ENCODE measurements at places on chromosomes 2 and 18.

GRCh38 chr18:75406491-75407445, 20.7 kb downstream of the SMIM21 start:
- DNase-seq: no peak

DNA sequence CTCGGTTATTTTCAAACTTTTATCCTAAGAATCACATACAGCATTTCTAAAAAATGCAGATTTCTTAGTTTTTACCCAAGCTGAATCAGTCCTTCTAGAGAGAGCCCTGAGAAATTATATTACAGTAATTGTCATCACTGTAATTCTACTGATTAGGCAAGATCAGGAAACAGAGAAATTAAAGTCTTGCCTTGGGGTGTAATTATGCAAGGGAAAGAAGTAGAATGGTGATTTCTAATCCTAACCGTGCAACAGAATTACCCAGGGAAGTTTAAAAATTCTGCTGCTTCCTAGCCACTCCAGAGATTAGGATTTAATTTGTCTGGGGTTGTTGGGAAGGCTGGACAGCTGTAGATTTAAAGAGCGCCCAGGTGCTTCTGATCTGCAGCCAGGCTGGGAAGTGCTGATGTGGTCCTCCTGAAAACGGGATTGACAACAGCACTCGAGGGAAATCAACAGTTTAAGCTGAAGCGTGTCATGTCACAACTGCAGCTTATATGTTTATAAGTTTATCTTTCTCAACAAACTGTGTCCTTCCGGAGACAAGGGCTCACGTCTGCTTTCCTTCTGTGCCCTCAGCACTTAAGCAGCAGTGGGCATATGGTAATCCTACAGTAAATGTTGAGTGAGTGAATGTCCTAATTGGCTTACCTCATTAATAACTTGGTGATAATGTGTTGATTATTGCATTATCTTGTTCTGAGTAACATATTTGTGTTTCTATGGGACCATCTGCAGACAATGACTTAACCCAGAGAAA, 671.9 kb upstream of the SOX11 start:
- DNase-seq: no peak

DNA sequence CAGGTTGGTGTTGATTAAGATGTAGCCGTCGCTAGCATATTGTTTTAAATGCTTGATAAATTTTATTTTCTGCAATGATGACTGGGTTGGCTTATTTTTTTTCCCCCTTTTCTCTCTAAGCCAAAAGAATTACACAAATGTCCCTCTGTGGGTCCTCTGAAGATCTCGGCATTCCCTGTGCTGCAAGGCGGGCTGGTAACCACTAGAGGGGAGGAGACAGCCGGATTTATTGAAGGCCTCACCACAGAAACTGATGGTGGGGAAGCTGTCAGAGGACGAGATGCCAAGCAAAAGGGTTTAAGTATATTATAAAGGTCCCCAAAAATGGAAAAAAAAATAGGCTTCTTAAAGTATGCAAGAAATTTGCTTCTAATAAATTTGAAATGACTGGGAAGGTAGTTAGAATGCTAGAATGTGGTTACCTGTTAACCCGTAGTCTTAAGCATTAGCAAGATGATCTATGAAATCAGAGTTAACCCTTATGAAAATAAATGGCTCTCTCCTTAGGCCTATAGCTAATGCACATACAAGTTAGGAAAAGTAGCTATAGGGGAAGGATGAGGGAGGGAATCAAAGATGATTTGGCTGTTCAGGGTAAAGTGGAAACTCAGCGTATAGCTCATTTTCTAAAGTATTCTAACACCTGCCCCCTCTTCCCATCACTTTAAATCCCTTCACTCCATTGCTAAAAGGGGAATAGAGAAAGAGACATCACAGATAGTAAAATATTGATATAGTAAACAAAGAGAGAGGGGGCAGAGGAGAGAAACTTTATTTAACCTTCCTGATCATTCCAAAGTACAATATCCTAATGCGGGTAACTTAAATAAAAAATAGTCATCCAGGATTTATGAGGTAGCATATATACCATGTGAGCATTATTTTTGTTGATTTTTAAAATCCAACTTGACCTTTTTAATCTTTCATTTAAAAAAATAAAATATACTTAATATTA, 894.5 kb upstream of the POU3F3 start:
- DNase-seq: no peak

DNA sequence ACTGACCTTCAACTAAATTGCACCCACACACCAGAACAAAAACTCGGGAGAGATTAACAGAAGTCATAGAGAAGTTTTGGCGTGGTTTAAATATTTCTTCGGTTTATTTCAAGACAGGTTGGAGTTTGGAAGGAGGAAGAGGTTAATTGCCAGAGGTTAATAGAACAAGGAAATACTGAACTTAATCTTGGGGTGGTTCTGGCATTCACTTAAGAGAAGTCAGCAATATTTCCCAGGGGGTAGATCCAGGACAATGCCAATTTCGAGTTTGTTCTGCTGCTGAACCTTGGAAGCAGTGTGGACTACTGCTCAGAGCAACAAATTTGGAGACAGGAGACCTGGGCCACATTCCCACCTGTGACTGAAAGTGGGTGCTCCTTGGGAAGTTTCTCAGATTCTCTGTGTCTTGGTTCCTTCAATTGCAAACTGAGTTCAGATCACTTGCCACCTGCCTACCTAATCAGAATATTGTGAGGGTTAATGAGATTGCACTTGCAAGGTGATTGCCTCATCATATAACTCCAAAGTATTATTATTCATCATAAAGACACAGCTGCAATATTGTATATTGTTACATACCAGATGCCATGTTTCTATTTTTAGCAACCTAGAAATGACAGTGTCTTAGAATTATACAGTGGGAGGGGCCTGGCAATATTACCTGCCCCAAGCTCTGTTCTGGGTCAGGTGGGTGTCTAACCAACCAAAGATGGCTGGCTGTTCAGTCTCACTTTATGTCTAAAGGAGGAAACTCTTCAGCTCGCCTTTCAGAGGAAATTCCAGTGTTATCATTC, 217.4 kb downstream of the CDCA7 start:
- DNase-seq: no peak

DNA sequence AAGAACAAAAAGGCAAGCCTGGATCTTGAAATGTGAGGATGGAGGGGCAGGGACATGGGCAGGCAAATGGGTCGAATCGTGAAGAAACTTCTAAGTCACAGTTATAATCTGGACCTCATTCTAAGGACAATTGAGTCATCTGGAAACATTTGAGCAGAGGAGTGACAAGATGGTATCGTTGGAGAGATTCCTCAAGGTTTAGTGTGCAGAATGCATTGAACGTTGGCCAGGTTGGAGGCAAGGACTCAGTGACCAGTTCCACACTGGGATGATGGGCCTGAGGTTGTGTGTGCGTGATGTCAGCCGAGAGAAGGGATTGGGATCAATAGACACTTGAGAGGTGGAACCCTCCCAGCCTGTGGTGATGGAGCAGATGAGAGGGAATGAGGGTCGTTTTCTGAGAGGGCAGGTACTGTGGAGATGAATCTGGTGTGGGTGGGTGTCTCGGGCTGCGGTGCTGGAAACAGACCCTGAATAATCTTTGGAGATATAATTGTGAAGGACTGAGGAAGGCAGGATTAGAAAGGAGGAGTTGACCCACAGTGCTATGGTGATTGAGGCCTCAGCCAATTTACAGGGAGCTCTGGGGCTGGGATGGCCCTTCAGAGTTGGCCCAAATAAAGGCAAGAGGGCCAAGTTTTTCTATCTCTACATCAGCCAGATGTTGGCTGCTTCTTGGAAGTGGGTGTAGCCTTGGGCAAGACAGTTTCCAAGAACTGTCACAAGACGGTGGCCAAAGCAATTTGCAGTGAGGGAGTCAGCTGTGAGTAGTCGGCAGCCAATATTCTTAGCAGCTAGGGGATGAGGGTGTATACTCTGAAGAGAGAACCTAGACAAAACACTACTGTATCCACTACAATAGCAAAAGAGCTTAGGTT, 5.8 kb upstream of the ZNF532 start:
- DNase-seq: no peak

DNA sequence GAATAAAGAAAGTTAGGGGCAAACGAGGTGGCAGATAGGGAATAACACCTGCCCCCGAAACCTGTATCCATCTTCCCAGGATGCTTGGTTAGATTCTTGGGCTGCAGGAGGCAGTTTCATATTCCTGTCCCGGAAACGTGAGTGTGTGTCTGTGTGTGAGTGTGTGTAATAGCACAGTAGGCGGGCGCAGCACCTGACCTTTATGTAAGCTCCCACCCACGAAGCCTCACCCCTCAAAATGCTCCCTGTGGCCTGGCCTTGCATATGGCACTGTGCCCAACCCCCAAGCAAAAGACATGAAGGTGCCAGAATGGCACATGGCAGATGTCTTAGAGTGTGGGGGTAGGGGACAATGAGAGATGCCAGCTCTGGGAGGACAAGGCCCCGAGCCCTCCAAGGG, 48.9 kb downstream of the EFR3B start:
- DNase-seq: no peak

DNA sequence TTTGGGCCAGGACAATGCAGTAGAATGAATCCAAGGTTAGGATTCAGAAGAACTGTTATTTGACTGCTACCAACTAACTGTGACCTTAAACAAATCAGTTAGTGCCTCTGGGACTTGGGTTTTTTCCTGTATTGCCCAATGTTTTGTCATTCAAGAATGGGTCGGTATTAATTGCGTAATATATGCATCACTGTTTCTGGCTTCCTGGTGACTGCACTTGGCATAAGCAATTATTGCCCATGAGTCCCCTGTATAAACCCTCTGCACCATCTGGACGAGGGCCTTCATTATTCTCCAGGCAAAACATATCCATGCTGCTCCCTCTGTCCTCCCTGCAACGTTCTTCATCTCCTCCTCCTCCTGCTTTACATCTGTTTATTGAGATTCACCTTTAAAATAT, 255.8 kb upstream of the LRRTM1 start:
- no peak for DNase-seq

GRCh38 chr2:99695944-99696253, 206.1 kb upstream of the REV1 start:
- no peak for DNase-seq

DNA sequence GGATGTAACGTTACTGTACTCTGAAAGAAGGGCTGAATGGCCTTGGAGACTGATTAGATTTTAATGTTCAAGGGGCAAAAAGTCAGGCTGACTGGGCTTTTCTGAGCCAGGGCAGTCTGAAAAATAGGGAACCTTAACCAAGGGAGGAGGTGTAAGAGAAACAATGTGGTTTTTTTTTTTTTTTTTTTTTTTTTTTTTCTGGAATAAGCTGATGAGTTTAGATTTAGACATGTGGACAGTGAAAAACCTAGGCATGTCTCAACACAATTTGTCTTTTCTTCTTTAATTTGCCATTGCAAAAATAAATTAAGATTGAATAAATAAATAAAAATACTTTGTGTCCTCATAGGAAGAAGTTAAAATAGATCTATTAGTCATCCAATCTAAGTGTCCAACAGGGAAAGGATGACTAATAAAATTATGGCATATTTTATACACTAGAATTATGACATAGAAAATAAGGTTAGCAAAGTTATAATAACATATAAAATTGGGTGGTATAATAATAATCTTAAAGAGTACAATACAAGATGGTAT, 237.6 kb upstream of the TRIB2 start:
- no peak for DNase-seq

DNA sequence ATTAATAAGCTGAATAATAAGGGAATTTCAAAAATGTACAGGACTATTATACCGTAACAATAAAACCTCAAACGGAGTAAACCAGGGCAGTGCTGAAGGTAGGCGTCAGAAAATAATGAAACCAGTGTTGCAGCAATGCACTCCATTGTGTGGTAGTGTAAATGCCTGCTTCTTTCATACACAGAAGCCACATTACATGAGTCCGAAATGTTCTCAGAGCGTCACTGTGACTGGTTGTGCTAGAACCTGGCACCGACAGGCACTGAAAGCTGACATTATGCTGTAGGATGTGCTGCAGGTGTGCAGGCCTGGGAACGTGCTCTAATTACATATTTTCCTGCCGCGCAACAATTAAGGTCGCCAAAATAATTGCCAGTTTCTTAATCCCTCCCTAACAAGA, 53.3 kb downstream of the ZEB2 start:
- DNase-seq: no peak

DNA sequence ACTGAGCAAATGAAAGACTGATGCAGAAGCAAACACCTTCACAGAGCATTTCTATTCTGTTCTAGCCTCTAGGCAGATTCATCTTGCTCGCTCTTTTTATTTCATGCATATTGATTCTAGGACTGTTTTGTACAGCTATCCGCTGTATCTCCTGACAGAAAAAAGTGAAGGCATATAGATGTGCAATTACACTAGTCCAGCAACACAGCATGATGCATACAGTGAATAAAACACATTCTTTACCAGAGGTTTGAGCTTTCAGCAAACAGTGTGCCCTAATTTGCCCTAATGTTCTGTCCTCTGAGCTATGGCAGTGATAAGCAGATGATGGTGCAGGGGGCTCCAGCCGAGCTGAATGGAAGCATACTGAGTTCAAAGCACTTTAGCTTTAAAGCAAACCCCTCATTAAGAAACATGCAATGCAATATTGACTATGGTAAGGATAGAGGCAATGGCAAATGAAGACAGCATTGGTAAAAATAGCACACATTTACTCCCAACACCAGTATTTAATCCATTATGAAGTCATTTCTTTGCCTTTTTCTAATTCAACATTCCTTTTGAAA, 141.2 kb upstream of the RGPD4 start:
- DNase-seq: no peak

DNA sequence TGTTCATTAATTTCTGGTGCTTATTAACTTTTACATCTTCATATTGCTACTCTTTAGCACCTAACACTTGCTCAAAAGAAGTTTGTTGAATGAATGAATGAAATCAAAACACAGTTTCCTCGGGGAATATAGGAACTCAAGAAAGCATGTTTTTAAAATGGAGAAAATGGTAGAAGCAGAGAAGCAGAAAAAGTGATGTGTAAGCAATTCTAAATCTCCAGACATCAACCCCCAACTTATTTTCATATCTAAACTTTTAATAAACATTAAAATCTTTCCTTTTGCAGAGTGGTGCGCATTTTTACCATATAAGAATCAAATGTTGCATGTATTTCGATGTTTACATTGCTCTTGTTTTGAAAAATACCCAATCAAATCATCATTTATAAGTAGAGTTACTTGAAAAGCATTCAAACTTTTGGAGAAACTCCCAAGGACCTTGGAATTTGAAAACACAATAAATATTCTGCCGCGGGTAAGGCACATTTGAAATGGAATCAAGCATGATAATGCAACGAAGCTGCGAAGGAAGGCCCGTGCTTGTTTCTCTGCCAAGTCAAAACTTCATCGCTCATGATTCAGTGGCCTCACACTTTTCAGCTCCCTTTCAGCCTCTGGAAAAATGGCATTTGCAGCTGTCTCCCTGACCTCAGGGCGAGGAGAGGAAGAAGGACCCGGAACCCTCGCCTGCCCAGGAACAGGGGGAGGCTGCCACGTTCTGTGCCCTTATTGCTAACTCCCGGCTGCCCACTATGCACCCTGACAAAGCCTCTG, 26.7 kb upstream of the SMIM21 start:
- no peak for DNase-seq
